NCI-H1436 (cell line): ENCODE measurements at places on chromosomes 2 and 18.

- no peak for DNase-seq
Observed at GRCh38 chr18:48061781-48062570, 131.5 kb upstream of the SMAD2 start.

DNA sequence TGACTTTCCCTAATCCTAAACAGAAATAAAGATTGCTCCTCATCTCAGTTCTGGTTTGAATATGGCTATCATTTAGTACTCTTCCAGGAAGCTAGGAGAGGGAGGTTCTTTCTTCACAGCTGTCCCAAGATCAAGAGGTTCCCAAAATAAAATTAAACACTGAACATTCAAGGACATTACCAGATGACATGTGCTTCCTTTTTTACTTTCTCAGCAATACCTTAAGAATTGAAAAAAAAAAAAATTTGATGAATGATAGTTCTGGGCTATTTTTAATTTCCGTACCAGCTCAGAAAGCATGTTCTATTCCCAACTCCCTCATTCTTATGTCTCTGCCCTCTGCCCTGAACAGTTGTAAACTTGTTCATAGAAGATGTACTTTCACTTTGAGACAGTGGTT, 61.7 kb upstream of the MYL1 start:
- DNase-seq: no peak

- DNase-seq: no peak
Observed at GRCh38 chr2:179174240-179174639, 90.4 kb downstream of the SESTD1 start.

DNA sequence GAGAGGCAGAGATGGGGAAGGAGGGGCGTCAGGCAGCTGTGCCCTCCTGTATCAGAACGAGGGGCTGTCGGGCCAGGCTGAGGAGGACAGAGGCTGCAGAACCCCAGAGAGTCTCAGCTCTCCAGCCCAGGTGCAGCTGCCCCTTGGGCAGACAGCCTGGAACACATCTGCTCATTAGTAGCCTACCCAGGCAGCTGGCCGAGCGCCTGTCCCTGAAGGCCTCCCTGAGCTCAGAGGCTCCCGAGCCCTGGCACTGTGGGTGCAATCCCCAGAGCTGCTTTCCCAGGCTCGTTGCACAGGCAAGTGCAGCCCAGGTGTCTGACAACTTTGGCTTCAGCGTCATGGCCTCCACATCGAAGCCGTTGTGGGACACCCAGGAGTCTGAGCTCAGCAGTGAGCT, 13.1 kb upstream of the TMEM185B start:
- DNase-seq: no peak

DNA sequence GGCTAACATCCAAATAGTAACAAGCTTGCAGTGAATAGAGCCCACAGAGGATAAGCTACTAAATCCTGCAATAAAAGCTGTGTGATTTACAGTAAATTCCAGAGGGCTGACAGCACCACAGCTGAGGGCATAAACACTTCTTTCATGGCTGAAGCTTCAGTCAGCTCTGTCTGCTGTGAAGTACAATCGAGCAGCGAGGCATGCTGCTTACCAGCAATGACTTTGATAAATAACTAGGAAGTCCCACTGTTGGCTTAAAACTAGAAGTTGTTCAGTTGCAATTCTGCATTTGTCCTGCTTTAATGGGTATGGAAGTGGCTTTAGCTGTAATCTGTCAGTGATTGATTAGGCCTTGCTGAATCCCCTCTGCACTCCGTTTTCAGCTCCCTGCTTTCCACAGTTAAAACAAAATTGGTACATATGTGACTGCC, 65.2 kb upstream of the FIGN start:
- DNase-seq: no peak

DNA sequence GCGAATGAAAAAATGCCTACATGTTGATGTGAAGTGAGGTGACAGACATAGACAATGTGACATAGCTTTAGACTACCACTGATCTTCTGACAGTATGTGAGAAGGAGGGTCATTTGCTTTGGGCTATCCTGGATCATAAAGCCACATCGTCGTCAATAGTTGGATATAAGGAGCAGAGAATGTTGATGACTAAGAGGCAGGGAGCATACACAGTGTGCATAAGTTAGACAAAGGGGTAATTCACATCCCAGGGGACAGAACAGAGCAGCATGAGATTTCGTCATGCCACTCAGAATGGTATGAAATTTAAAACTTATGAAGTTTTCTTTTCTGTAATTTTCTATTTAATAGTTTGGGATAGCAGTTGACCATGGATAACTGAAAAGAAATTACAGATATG, 403.2 kb downstream of the DSC3 start:
- DNase-seq: no peak

- no peak for DNase-seq
Observed at GRCh38 chr18:37006742-37007141, 177.8 kb downstream of the KIAA1328 start.

DNA sequence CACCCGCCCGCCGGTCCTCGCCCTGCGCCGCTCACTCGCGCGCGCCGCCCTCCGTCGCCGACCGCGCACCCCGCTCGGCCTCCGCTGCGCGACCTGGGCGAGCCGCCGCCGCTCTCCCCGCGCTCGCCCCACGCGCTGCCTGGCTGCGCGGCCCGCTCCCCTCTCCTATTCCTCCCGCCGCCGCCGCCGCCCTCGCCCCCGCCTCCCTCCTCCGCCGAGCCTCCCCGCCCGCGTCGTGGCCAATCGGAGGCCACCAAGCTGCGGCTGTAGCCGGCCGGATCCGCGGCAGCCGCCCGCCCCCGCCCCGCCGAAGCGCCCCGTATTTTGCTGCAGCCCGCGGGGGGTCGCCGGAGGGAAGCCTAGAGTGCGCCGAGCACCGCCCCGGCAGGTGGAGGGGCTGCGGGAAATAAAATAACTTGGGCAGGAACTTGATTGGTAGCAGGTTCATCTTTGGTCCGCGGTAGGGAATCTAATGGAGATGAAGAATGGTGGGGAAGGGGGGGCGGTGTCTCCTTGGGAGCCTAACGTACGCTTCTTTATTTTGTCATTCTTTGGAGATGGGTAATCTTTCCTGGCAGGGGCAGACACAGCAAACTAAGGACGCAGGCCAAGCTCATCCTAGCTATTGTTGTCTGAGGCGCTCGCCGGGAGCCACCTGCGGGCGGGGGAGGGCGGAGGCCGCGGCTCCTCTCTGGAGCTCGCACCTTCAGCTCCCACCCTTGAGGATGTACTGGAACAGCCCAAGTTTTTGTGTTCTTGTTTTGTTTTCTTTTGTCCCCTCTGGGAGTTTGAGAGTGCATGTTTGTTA, 1.1 kb upstream of the CDH2 start:
- DNase-seq: peak; percentile 61

- DNase-seq: no peak
Observed at GRCh38 chr2:95267458-95268210, 6.6 kb upstream of the PROM2 start.

- DNase-seq: no peak
Observed at GRCh38 chr2:61460163-61460562, 10.7 kb downstream of the USP34 start.

GRCh38 chr18:11658989-11659388, 30.1 kb upstream of the GNAL start:
- no peak for DNase-seq

DNA sequence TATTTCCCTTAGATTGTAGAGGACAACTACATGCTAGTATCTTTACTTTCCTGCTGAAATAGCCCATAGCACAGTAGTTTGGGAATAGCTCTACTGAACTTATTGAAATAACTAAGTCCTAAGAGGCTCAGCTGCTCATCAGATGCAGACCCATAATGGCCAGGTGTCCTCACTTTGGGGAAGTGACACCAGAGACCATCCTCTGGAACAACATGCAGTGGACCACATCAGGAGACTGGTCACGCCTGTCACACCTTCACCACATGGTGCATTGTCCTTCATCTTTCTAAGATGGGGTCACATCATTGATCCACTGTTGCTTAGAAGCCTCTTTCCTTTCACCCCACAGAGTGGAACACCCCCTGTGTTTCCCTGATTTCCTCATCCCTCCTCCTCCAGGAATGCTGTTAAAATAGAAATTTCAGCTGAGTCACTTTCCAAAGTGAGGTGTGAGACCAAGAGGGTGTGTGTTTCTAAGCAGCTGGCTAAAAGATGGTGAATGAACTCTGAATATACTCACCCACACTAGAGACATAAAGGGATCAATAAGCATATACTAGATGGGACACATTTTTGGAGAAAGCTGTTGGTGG, 215.2 kb upstream of the LRRTM1 start:
- no peak for DNase-seq

DNA sequence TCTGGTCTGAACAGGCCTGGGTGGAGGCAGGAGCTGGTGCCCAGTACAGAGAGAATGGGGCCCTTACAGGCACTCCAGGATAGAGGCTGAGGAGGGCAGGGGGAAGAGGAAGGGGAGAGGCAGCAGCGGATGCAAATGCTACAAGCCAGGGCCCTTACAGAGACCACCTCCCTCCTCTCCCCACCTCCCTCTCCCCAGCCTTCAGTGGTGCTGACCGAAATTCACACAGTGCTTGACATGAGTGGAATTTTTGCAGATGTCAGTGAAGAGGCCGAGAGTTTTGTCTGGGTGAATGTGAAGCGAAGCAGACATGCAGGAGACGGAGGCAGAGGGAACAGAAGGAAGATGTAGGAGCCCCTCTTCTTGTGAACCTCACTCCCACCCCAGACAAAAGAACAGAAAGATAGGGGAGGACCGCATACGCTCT, 31.9 kb downstream of the CIB4 start:
- DNase-seq: no peak

- DNase-seq: no peak
Observed at GRCh38 chr2:149603248-149603647, 15.7 kb upstream of the MMADHC start.

DNA sequence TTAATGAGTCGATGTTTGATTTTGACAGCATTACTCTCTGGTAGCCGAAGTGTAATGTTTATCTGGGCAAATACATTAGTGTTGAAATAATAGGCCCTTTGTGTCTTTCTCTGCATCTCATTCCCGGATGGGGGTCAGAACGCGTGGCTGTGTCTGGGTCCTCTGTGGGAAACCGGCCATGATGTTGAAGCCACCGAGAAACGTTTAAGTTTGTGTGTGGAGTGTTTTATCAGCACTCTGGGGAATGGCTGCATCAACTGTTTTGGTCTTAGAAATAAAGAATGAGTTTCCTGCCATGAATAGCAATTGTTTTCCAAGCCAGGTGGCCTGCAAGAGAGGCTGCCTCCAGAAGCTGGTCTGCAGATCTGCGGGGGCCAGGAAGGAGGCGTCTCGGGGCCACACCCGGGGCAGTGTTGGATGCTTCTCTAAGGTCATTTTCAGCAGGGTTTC, 69.7 kb downstream of the RNF144A start:
- DNase-seq: peak; percentile 14

GRCh38 chr2:120779781-120780283, 44.2 kb downstream of the GLI2 start:
- no peak for DNase-seq

- no peak for DNase-seq
Observed at GRCh38 chr18:23738151-23738550, 48.9 kb downstream of the LAMA3 start.

- DNase-seq: no peak
Observed at GRCh38 chr2:144890828-144891227, 370.9 kb upstream of the ZEB2 start.

DNA sequence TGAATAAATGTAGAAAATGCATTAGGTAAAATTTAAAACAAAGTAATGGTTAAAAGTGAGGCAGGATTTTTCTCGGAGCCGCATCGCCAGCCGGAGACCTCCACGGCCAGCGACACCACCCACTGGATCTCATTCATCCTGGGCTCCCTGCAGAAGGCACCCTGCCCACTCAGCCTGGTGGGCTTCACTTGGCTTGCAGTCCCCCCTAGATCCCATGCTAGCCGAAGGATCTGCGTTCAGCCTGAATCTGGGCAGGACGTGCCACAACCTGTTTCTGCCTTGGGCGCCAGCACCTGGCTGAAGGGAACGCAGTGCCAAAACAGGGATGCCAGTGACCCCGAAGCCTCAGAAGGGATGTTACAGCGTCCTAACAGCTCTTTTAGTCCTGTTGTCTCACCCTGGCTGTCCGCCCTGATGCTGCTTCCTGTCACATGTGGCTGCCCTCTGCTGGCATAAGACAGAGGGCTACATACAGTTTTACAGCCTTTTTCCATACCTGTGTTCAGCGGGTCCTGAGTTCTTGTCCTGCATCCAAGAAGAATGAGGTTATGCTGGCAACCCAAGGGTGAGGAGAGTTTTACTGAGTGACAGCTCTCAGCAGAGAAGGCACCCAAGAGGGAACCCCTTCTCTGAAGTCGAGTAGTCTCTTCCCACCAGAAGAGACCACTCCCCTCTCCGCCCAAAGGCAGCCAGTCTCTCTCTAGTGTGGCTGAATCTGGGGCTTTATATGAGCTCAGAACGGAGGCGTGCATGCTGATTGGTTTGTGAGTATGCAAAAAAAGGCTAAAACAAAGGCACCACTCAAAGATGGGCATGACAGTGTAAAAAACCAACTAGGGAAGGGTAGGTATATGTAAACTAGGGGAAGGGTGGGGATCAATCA, 173.1 kb upstream of the GYPC start:
- no peak for DNase-seq

DNA sequence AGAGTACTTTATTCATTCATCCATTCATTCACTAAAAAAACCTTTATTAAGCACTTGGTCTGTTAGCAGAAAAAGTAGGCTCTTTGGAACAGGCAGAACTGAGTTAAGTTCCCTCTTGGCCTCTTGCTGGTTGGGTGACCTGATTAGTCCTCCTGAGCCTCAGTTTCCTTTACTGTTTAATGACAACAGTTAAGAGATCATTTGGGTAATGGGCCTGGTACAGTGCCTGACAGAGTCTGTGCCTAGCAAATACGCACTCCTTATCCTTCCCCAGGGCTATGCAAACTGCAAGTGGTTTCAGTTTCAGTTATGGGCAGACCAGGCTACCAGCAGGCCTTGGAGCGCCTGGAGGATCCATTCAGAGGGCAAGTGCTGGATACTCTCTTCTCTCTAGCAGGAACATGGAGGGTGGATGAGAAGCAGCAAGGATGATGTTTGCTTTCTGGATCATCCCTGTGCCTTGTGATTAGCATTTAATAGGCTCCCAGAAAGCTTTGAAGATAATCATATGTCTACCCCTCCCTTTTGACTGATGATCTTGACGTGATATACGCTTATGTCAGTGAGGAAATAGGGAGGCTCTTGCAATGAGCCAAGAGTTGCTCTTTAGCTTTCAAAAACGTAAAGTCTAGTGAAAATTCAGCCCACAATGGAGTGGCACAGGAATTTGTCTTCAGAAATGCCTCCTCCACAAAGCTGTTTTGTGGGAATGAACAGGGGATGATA, 12.4 kb upstream of the TAF1B start:
- DNase-seq: no peak

- no peak for DNase-seq
Observed at GRCh38 chr2:219672406-219672805, 45.0 kb downstream of the SLC4A3 start.

GRCh38 chr2:18094277-18094676, 215.8 kb downstream of the KCNS3 start:
- DNase-seq: no peak

DNA sequence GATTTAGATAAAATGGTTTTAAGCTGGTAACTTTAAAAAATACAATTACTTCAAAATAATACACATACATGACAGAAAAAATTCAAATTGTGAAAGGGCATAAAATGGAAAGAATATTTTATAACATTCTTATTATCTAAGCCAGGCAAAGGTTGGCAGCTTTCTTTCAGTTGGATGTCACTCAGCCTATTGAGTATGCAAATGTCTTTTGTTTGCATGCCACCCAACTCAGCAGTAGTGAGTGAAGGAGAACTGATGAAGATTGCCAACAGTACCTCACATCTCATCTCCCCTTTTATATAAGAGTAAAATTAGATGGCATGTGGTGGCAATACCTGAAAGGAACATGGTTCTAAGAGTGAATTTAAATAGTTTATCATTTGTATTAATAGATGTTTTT, 24.8 kb downstream of the BMPR2 start:
- DNase-seq: no peak
